Activated naive CD4-positive, alpha-beta T cell (primary cell): ENCODE measurements at places on chromosomes 16 and 17.

DNA sequence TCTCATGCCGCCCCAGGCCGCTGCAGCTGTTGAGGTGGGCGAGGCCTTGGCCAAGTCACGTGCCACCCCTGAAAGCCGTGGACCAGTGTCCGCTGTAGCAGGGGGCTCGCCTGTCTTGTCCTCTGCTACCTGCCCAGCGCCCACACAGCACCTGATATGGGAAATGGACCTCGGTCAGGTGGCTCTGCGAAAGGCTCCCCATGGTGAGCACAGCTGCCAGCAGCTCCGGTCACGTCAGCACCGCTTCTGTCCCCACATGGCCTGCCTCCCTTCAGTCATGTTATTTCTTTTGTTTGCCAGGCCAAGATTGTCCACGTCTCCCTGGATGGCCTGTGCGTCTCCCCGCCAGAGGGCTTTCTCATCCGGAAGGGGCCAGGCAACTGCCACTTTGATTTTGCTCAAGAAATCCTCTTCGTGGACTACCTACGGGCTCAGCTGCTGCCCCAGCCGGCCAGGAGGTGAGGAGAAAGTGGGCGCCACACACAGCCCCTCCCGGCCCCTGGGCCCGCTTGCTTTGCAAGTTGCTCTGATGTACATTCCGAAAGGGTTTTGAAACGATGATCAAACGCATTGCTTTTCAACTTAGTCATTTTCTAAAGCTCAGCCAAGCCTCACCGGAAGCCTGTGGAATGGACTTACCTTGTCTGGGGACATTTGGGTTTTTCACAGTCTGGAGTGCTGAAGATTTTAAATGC lies 219.8 kb downstream of the KATNIP start:
- DNase-seq: no peak

DNA sequence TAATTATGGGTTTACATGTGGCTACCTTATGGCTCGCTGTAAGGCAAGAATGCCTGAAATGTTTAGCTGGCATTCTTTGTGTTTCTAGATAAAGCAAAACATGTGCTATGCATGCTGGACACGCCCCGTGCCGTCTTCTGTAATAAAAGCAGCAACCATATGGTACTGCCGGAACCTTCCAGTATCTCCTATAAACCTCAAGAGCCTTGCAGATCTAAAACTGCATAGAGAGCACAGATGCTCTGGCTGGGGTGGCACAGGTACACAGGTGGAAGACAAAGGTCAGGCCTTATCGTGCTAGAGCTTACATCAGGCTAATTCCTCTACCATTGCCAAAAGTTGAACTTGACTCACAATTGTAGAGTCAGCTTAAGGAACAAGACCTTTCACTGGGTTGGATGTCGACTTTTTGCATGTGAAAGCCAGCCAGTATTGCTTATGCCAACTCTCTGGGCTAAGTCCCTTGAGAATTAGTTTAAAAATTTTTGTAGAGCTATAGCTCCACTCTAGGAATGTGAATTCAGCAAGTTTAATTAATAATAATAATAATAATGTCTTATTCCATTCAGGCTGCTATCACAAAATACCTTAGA lies 187.4 kb upstream of the CACNG5 start:
- DNase-seq: no peak

- DNase-seq: no peak
These were observed 18.0 kb upstream of the NDRG4 start for GRCh38 chr16:58481931-58482330.

- no peak for DNase-seq
These were observed 334.1 kb upstream of the XYLT1 start for GRCh38 chr16:17804857-17805256.

- no peak for DNase-seq
These were observed 42.7 kb upstream of the WSCD1 start for GRCh38 chr17:6027342-6028024.

- no peak for DNase-seq
These were observed 1.6 kb downstream of the CCP110 start for GRCh38 chr16:19525385-19525723.

GRCh38 chr17:31869031-31869430 lies 10.0 kb upstream of the COPRS start:
- DNase-seq: no peak

- DNase-seq: no peak
These were observed 43.8 kb upstream of the NDRG4 start for GRCh38 chr16:58456193-58456592.

- no peak for DNase-seq
These were observed 57.3 kb downstream of the COG7 start for GRCh38 chr16:23395732-23396131.

DNA sequence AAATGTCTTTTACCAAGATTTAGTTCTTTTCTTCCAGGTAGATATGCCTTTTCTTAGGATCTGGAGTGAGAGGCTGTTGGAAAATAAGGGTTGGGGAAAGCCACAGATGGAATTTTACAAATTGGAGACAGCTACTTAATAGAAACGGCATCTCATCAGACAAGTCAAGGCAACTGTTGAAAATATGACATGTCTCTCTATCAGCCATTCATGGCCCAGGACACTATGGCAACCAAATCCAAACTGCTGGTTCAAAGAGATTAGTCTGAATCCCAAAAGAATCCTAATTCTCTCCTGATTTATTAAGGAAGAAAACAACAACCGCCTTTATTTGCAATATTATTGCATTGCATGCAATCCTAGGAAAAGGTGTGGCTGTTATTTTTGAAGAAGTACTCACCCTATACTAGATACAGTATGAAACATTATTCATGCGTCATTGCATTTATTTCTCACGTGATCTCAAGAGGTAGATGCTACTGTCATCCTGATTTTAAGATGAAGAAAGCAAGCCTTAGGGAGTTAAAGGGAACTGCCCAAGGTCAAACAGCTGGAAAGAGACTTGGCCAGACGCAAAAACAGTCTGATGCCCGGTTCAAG lies 12.6 kb upstream of the CEP20 start:
- DNase-seq: no peak

- no peak for DNase-seq
These were observed 41.6 kb upstream of the HNF1B start for GRCh38 chr17:37786481-37786880.

GRCh38 chr16:77277141-77277540 lies 77.9 kb downstream of the SYCE1L start:
- no peak for DNase-seq

DNA sequence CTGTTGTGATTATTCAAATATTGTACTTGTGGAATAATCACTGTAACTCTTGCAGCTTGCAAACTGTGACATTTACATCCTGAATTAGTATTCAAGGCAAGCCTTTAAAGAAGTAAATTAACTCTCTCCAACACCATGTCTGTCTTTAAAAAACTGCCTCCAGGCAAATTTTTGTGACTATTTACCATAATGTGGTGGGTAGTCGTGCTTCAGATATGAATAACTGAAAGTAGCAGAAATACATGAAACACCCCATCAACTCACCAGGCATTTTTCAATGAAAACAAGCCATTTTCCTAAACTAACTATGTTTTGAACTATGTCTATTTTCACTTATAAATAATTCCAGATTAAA lies 217.4 kb upstream of the PSMD7 start:
- no peak for DNase-seq

GRCh38 chr17:34409352-34409751 lies 46.3 kb upstream of the CCL1 start:
- DNase-seq: no peak

- no peak for DNase-seq
These were observed 30.1 kb upstream of the PMFBP1 start for GRCh38 chr16:72202014-72202413.

DNA sequence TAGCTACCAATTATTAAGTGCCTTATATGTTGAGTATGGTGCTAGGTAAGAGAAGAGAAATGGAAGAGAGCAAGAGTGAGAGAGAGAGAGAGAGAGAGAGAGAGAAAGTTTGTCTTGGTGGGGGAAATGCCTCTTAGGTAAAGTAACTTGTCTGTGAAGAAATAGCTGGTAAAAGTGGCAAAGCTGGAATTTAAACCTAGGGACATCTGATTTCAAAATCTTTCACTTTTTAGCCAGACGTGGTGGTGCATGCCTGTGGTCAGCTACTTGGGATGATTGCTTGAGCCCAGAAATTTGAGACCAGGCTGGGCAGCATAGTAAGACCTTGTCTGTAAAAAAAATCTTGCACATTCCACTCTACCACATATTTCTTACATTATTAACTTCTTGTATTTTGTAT lies 23.0 kb upstream of the CDR2 start:
- no peak for DNase-seq

DNA sequence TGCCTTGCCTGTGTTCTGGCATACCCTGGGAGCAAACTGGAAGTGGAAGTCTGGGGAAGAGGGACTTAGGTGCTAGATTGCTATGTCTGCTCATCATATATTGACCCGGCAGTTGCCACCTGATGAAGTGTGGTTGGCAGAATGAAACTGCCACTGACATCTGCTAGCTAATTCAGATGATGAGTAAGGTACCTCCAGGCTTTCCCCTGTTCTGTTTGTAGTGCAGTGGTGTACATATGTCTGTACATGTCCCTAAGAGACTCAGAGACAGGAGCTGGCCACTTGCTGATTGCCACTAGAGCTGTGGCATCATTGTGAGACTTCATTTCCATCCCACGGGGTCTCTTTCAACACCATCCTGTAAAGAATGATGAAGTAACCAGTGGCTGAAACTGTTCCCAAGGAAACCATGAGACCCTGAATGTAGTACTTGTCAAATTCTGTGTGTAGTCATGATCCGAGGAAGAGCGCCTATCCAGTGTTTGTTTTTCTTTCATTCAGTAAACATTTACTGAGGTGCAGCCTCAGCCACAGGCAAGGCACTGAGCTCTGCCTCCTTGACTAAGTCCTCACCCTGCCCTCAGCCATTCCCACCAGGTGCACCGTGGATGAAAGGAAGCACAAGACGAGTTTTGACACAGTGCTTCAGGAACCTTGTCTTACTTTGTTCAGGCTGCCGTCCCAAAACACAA lies 13.2 kb downstream of the CLUAP1 start:
- no peak for DNase-seq

DNA sequence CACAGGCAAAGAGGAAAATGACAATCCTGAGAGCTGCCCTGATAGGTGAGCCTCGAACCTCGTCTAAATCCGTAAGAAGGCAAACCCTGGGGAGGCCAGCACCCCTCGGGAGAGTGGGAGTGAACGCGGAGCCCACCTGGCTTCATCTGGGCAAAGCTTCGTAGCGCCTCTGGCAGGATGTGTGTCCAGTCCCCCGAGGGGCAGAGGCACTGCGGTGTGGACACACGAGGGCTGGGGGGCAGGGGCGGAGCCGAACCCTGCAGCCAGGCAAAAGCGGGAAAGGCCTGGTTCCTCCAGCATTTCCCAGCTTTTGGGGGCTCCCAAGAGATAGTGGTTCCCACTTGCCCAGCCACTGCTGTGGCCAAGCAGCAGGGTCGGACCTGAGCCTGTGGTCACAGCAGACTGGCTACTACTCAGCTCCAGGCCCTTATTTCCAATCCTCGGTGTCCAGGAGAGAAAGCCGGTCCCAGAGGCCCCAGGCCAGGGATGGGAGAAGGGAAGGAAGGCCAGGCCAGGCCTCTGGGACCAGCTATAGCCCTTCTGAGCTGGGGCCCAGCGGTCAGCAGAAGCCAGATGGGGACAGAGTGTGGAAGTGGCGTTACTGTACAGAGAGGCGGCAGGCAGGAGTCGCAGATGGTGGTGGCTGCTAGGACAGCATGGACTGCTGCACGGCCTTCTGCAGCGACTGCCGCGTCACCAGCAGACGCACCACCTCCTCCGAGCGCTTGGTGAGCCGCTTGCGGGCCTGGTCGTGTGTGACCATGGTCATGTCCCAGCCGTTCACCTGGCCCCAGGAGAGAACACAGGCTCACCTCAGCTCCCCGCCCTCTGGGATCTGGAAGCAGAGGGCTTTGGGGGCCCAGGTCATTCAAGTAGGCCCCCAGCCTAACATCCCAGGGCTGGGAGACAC lies 5.0 kb downstream of the TAX1BP3 start:
- no peak for DNase-seq

DNA sequence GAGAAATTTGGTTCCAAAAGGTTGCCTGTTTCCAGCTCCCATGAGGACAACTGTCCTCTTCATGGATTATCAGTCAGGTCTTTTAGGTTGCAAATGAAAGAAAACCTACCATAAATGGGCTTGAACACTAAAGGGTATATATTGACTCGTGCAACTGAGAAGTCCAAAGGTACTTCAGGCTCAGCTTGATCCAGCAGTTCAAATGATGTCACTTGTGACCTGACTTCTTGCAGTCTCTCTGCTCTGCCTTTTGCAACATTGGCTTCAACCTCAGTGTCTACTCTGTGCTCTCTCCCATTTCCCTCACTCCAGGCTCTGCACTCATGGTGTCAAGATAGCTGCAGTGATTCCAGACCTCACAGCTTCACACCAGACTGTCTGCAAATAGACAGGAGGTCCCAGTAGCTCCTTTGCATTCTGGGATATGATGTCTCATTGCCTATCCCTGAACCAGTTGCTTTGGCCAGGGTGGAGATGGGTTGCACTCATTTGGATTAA lies 5.5 kb upstream of the CALB2 start:
- no peak for DNase-seq

DNA sequence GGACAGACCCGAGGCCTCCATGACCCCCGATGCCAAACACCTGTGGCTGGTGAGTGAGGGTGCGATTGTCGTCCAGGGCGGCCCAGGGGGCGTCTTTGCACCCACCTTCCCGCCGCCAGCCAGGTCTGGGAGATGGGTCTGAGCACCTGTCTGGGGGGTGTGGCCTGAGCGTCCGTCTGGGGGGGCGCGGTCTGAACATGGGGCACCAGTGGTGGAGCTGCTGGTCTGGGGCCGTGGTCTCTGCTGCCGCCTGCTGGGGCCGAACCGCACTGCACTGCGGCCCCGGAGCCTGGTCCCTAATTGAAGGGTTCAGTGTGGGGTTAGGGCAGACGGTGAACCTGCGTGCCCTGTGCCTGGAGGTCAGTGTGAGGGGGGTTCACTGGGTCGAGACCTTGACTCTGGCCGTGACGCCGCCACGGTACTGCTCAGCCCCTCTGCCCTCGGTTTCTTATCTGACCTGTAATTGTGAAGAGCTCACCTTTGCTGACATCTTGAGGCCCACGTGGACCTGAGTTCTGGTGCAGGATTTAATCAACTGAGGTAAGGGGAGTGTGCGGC lies 12.6 kb upstream of the TCF25 start:
- peak; percentile 69 for DNase-seq

- DNase-seq: no peak
These were observed 11.1 kb downstream of the IL32 start for GRCh38 chr16:3076577-3076976.

DNA sequence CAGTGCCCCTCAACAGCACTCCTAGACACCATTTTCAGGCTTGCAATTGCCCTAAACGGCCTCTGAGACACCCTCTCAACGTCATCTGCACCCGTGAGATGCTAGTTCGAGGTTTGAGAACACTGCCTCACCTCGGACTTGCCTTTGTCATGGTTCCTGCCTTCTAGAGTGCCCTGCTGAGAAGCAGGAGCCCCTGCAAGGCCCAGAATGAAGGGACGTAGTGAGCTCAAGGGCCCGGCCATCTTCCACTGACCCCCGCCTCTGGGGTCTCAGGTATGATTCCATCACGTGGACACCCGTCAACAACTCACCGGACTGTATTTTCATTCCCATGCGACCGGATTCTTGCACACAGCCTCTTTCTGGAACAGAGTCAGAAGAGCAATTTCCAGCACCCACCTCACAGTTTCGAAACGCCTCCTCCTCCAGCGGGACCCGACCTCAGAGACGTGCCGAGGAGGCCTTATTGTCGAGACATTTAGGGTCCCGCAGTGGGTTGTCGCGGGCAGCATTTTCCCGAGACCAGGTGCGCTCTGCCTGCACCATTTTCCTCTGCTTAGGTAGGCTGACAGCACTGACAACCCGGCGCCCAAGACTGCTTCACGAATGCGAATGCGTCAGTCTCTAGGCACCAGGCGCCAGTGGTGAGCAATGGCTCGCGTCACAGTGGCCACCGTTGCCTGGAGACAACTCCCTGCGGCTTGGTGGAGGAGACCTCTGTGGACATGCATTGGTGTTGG lies 999.9 kb downstream of the KCNJ18 start:
- no peak for DNase-seq
